ENCODE measurements at places on chromosomes 5 and 9.

DNA sequence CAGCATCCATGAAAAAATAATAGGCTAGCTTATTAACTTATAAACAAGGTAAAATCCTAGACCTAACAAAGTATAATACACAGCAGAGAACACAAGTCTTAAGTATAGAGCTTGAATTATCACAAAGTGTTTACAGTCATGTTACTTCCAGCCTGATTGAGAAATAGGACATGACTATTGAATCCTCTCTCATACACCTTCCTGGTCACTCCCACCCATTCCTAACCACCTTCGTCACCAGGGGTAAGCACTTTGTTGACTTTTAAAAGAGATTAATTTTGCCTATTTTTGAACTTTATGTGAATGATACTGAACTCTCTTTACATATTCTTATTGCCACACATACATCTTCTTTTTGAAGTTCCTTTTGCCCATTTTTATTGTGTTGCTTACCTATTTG, 325.8 kb downstream of the PJA2 start:
- no peak for DNase-seq

- peak; percentile 82 for DNase-seq
Measured at GRCh38 chr5:75055727-75056144, 3.4 kb upstream of the GCNT4 start.

GRCh38 chr9:130172161-130172857, at the start of gene NCS1:
Gene NCS1 (plus strand): TSS chr9:130172404. CDS start chr9:130172664, 260 bp downstream.
- DNase-seq: peak; percentile 67

- DNase-seq: no peak
Measured at GRCh38 chr9:23686896-23687295, 139.1 kb downstream of the ELAVL2 start.

DNA sequence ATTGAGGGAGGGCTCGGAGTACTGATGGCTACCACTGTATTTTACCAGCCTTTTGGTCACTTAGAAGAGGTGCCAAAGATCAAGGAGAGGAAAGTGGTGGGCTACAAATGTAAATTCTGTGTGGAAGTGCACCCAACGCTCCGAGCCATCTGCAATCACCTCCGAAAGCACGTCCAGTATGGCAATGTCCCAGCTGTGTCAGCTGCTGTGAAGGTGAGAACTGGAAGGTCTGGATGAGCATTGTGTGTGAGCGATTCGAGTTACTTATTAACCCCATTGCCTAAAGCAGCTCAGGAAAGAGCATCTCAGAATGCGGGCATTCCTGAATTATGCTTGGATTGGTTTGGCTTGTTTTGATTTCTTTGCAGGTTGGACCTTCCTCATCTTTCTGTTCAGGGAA, 67.5 kb downstream of the ZNF462 start:
- no peak for DNase-seq

- DNase-seq: no peak
Measured at GRCh38 chr9:21081451-21081850, 3.7 kb upstream of the IFNB1 start.

DNA sequence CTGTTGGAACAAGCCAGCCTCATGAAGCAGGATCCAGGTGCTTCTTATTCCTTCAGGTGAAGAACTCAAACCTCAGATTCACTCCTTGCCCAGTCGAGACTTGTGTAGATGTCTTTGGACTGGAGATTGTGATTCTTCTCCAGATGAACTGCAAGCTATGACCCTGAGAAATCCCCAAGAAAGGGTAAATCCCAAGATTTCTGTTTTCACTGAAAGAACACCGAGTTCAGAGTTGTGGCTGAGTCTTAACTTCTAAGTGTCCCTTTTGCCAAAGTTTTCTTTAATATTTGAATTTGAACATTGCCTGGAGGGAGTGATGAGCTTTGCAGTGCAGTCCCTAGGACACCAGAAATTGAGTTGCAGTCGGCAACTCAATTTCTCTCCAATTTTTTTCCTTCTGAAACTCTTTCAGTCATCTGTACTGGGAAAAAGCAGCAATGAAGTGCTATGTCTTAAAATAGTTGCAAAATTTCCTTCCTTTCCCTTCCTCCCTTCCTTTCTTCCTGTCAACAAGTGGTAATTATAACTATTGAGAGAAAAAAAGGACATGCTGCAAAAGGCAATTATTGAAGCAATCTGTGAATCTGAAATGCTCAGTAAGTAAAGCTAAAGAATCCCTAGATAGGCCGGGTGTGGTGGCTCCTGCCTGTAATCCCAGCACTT, 56.1 kb downstream of the ANKRD55 start:
- DNase-seq: no peak

GRCh38 chr9:4034404-4034803, 265.5 kb downstream of the GLIS3 start:
- DNase-seq: no peak

- DNase-seq: no peak
Measured at GRCh38 chr9:121798941-121799340, 147.5 kb downstream of the DAB2IP start.

DNA sequence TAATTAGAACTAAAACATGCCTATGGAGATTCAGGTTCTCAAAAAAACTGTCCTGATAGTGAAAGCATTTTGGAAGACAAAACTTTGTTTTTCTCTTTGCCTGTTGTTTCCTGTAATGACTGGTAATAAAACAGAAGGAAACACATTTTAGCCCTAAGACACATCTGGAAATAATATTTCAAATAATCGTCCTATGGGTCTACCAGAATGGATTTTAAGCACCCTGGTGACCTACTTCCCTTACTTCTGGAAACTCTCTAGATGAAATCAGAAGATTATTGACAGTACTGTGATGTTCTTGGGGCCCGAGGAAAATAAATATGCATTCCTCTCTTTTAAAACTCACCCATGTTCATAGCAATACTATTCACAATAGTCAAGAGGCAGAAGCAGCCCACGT, 110.1 kb upstream of the TLE4 start:
- no peak for DNase-seq

- no peak for DNase-seq
Measured at GRCh38 chr5:175836737-175837136, 34.6 kb upstream of the CPLX2 start.

GRCh38 chr5:73822278-73822988, 196.4 kb downstream of the ARHGEF28 start:
- DNase-seq: peak; percentile 60

GRCh38 chr5:177600508-177601018, 631 bp downstream of the B4GALT7 start:
- DNase-seq: no peak

GRCh38 chr5:77867914-77868313, 91.8 kb upstream of the TBCA start:
- DNase-seq: no peak

DNA sequence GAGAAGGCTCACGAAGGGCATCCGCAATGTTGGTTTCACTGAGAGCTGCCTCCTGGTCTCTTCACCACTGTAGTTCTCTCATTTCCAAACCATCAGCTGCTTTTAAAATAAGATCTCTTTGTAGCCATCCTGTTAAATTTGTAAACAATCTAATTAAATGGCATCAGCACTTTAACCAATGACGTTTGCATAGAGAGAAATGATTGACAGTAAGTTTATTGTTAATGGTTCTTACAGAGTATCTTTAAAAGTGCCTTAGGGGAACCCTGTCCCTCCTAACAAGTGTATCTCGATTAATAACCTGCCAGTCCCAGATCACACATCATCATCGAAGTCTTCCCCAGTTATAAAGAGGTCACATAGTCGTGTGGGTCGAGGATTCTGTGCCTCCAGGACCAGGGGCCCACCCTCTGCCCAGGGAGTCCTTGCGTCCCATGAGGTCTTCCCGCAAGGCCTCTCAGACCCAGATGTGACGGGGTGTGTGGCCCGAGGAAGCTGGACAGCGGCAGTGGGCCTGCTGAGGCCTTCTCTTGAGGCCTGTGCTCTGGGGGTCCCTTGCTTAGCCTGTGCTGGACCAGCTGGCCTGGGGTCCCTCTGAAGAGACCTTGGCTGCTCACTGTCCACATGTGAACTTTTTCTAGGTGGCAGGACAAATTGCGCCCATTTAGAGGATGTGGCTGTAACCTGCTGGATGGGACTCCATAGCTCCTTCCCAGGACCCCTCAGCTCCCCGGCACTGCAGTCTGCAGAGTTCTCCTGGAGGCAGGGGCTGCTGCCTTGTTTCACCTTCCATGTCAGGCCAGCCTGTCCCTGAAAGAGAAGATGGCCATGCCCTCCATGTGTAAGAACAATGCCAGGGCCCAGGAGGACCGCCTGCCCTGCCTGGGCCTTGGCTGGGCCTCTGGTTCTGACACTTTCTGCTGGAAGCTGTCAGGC, 16.6 kb downstream of the SQSTM1 start:
- DNase-seq: no peak

- DNase-seq: peak; percentile 85
Measured at GRCh38 chr5:158819840-158820620, 279.7 kb downstream of the EBF1 start.

GRCh38 chr9:135147474-135147805, 60.0 kb downstream of the OLFM1 start:
- DNase-seq: no peak

- DNase-seq: peak; percentile 99
Measured at GRCh38 chr9:81492710-81493447, 196.5 kb downstream of the TLE1 start.

GRCh38 chr5:150263801-150264621, 25.6 kb downstream of the CAMK2A start:
- peak; percentile 91 for DNase-seq

DNA sequence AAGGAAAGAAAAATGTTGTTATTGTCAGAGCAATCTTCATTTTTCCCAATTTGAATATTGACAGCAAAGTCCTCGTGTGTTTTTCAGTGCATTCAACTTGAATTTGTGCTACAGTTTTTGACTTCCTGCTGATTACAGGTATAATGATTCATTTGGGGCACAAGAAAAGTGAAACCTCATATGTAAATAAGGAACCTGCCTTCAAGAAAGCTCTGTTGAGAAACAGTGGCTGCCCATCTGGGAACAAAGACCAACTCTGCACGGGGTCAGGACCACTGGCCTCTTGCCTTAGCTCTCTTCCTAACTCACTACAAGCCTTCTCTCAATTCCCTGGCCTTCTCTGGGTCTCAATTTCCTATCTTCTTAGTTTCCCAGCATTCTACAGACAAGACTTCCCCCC, 21.0 kb downstream of the TIMD4 start:
- no peak for DNase-seq

- peak; percentile 50 for DNase-seq
Measured at GRCh38 chr9:80175286-80176150, 603.8 kb downstream of the TLE4 start.

- no peak for DNase-seq
Measured at GRCh38 chr5:24598956-24599355, 45.8 kb downstream of the CDH10 start.

- peak; percentile 93 for DNase-seq
Measured at GRCh38 chr5:10885026-10885425, 124.0 kb upstream of the DAP start.

DNA sequence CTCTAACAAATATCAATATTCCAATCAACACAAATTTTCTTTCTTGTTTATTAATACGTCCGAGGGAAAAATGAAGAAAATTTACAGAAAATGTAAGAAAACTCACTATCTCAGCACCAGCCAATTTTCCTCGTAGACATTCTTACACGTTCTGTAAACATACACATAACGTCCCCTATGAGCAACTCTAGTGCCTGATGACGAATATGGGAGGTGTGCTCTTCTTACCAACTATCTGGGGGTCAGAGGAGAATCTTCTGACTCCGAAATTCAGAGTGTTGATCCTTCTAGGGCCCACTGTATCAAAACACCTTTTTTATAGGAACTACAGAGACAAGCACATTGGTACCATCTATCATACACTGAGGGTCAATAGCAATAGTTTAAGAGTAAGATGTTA, 198.7 kb downstream of the GAPVD1 start:
- DNase-seq: no peak

DNA sequence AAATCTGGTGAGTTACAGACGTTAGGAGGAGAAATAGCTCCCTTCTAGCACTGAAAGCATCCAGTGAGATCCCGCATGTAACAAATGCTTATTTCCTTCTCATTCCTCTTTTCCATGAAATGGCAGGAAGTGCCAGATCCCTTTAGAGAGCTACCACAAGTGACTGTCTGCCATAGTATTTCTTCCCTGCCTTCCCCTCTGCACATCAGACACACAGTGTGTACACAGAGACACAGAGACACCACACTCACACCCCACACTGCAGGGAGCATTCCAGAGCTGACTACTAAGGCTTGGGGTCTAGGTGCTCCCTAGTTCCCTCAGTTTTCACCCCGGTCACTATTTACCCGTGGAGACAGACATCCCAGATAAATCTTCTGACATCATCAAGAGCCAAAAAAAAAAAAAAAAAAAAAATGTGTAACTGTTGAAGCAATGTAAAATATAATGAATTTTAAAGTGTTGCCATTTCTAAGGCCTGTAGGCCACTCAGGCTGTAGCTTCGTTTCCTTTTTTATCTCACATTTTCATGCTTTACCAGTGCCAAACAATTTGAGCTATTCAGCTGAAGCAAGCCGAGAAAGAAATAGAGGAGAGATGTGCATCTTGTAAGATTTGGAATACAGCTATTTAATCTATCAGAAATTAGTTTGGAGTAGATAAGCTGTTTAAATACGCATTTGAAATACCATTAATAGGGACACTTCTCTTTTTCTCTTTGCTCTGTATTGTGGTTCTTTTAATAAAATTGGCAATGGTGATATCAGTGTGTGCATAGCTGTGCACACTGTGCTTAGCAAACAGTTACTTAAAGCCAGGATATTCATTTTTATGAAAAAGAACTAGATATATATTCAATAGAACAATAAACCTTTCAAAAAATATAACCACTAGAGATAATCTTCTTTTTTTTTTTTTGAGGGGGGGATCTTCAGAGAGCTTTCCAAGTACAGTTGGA, 405.5 kb downstream of the PDE4D start:
- DNase-seq: no peak

DNA sequence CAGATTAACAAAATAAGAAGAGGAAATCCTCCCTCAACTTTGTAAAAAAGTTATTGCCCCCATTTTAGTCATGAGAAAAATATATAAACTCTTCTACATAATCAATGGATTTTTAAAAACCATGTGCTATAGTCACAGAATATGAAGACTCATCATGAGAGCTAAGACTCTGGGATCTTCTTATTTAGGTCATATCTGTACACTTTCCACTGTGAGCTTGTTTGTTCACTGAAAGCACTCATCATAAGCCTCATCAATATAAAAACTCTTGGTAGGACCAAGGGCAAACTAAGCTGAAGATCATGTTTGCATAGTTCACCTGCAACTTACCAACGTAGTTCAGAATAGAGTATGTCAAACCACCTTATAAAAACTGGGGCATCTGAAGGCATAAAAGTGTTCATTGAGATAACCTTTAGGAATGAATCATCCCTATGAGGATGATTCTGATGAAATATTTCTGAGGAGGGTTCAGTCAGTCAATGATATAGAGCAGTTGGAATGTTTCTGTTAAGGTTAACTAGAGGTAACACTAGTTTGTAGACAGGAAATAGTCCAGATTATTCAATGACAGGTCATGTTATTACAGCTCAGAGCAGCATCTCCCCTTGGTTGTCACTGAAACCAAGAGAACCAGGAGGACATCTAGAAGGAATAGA, 289.9 kb upstream of the SMC2 start:
- DNase-seq: peak; percentile 84

- DNase-seq: peak; percentile 78
Measured at GRCh38 chr9:114895521-114895991, 34.8 kb downstream of the TNFSF8 start.

DNA sequence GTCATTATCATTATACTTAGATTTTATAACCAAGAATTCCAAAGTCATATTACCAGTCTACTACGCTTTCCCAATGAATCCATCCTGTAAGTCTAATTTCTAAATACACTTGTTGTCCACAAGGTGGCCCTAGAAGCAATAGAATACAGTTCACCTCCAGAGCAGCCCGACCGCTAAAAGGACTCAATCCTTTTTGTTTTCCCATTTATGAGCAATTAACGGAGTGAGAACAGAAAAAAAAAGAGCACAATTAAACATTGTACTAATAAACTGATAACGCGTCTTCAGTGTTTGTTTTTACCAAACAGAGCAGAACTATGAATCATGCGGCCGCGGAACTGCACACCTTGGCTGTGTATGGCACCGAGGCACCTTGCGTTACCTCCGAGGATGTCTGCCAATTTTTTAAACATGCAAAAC, 160.7 kb upstream of the DAPK1 start:
- peak; percentile 81 for DNase-seq

Measured in fibroblast of upper back skin (primary cell).